ENCODE measurements at places on chromosomes 2 and 18.

DNA sequence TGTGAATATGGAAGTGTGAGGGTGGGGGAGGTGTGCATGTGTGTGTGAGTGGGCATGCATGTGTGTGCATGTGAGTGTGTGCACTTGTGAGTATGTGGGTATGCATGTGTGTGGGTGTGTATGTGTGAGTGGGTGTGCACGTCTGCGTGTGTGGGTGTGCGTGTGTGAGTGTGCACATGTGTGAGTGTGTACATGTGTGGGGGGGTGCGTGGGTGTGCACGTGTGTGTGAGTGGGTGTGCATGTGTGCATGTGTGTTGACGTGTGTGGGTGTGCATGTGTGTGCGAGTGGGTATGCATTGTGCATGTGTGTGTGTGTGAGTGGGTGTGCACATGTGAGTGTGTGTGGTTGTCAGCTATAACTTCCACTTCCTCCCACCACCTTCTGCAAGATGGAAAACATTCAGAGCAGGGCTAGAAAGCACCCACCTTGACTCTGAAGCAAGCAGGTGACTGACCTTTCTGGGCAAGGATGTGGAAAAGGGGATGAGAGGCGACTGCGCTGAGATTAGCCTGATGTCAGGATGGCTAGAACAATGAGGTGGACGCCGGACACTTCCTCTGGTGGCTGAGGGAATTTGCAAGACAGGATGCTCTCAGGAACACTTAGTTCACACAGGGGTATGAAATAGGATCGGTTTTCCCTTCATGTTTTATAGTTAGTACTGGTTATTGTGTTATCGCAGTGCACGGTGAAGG, 103.6 kb downstream of the ACKR3 start:
- DNase-seq: no peak

DNA sequence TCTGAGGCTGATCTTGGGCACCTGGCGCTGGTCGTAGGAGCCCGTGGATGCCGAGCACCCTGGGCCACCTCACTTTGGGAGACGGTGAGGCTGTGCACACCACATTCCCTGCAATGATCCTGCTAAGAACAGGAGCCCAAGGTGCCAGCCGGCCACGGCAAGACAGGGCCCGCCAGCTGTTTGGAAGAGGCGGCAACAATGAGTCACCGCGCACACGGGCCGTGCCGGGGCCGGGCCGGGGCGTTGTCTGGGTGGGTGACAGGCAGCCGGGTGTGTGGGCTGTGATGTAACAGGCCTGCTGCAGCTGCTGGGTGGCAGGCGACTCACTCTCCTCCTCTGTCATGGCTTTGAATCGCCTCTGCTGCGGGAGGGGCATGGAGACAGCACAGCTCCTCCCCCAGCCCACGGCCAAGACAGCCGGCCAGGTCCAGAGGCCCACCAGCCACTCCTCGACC, 49.7 kb upstream of the ODC1 start:
- DNase-seq: no peak

- DNase-seq: no peak
Observed at GRCh38 chr2:118774458-118775133, 72.9 kb downstream of the EN1 start.

- no peak for DNase-seq
Observed at GRCh38 chr2:236629961-236630872, 60.6 kb downstream of the ACKR3 start.

DNA sequence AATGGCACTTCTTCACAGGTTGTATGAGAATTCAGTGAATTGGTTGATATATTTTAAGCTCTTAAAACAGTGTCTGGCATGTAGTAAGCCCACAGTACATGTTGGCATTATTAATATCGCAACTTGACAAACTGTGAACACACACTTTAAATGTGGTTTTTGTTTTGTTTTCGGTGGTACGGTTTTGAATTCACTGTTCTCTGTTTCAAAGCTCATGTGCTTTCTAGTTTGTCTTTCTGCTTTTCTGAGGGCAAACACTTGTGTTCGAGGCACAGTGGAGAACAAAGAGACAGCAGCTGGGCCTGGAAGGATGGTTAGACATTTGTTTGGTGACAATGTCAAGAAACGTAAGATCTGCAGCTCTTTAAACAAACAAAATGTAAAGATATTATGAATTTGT, 276.5 kb upstream of the MC4R start:
- DNase-seq: peak; percentile 44

DNA sequence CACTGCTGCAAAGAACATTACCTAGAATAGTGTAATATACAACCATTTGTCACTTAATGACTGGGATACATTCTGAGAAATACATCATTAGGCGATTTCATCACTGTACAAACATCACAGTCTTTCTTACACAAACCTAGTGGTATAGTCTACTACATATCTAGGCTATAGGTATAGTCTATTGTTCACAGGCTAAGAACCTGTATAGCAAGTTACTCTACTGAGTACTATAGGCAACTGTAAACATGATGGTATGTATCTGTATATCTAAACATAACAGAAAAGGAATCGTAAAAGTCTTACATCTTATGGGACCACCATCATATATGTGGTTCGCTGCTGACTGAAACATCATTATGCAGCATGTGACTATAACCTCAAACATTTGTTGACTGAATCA, 21.4 kb downstream of the SP3 start:
- DNase-seq: no peak

DNA sequence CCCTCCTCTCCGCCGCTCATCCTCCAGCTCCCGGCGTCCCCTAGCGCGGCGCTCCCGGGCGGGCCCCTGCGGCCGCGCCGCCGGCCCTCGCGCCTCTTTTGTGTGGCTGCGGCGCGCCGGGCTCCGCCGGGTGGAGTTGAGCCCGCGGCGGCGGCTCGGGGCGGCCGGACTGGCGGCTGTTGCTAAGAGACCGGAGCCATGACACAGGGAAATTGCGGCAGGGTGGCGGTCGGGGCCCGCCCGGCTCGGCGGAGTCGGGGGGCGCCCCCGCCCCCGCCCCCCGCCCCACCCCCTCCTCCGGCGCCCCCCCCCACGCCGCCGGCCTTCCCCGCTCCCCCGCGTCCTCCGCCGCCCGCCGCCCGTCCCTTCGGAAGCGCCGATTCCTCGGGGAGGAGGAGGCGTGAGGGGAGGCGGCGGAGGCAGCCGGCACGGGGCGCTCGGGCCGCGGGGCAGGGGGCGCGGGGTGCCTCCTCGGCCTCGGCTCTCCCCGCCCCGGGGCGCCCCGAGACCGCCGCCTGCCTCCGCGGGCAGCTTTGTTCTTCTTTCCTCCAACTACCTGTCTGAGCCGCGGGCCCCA, at the start of gene TMEM200C:
TSS of gene TMEM200C (minus strand) at position 224 of the 577 bp plus-strand sequence. CDS start 3,459 bp downstream, outside the sequence.
- DNase-seq: peak; percentile 20

GRCh38 chr2:152623775-152624174, 93.5 kb downstream of the PRPF40A start:
- DNase-seq: no peak

DNA sequence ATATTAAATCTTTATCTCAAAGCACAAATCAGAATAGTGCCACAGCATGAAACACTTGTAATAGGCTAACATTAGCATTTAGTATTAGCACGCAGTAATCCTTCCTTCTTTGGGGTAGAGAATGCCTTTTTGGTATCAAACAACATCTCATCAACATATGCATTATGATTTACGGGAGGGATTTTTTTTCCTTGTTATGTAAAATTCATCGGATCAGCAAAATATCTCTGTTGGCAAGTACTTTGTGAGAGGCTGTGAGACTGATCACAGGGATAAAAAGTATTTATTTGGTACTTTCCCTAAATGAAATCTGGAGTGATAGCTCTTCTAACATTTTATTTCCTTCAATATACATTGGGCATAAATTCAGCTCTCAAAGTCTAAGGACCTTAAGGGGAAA, 68.4 kb upstream of the TMEM178A start:
- no peak for DNase-seq

DNA sequence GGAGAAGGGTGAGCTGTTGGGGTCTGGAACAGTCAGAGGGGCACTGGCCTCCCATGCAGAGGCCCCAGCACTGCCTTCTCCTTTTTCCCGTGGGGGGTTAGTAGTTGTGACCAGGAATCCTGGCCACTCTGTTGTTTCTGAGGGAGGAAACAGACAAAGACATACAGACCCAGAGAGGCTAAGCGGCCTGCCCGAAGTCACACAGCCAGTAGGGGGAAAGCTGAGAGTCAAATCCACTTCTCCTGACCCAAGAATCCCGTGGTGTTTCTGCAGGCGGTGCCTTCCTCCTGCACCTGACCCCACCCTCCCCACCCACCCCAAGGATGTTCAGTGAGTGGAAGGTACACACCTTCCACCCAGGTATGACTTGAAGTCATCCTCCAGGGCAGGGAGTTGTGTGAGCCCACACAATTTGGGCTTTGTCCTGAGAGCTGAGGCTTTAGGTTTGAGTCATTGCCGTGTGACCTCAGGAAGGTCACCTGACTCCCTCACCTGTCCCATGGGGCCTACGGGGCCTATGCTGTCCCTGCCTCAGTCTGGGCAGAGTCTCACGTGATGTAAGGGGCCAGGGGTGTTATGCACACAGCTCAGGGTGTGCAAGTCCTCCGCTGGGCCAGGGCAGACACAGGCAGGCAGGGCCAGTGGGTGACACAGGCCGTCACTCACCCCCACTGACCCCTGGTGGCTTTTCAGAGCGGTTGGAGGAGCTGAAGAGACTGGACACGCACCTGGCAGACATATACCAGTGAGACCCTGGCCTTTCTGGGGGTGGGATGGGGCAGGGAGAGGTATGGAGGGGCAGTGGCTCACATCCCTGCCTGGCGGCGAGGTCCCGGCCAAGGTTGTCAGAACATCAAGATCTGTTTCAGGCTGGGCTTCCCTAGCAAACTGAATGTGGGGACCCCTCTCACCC, 5.0 kb downstream of the NT5DC4 start:
- no peak for DNase-seq

DNA sequence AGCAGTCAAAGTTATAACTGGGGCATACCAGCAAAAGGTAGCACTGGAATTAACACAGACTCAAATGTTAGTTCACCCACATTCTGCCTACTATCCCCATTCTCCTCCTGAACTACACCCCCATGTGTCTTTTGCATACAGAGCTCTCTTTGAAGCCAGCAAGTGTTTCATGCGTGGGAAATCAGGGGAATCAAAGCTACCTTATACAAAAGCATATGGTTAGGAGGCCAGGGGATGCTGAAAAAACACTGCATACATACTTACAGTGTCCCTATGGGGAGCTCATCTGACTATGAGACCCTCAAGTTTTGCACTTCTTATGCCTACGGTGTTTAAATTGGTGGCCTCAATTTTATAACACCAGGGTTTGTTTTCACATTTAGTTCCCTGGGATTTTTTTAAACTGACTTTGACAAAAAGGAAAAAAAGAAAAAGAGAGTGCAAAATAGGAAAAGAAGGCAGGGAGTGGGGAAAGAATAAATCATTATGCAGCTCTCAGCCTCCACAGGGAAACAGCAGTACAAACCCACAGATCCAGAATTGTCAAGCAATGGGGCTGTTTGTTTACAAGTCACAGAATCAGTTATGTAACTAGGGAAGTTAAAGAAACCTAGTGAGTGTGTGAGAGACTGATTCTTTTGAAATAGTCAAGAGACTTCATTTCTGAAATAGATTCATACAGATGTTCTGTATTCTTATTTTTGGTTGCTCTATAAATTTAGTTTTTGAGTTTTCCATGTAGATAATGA, 20.1 kb upstream of the PPP3R1 start:
- no peak for DNase-seq

GRCh38 chr2:206263959-206264603, 10.4 kb upstream of the ZDBF2 start:
- DNase-seq: no peak

DNA sequence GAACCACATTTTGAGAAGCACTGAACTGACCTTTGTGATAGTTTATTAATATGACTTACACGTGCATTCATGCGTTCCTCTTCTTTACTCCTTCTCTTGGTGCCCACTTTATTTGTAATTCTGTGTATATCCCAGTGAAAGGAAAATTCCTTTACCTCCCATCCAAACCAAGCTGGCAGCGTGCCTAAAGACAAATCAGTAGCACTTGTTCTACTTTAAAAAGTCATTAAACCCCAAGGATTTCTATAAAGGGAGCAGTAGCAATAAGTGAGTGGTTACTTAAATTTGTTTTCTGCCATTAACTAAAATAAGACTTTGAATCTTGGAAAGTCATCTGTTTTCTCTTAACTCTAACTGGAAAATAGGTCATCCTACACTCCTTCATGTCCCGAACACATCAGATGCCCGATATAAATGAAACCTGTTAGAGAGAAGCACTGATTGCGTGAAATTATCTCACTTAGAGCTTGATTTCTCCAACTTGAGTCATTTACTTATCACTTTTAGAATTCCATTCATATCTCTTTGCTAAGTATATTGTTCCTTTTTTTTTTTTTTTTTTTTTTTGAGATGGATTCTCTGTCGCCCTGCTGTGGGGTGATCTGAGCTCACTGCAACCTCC, 10.7 kb downstream of the PIK3C3 start:
- DNase-seq: no peak

DNA sequence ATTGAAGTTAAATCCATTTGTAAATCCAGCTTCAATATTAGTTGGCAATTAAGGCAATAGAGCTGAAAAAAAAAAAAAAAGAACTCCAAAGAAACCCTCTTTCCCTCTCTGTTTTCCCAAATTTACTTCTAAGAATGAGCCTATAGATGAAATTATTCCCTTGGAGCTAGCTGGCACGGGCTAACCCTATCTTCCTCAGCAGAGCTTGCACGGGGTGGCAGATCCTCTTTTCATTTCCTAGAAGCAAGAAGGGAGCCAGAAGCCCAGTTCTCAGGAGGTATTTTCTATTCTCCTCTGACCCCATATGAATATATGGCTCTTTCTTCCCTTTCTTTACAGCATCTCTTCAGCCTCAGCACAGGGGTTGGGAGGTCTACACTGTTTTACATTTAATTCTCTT, 426.0 kb downstream of the TGIF1 start:
- DNase-seq: no peak

- no peak for DNase-seq
Observed at GRCh38 chr2:128590309-128591021, 271.8 kb upstream of the HS6ST1 start.

GRCh38 chr2:19818543-19818942, 83.2 kb downstream of the TTC32 start:
- no peak for DNase-seq

DNA sequence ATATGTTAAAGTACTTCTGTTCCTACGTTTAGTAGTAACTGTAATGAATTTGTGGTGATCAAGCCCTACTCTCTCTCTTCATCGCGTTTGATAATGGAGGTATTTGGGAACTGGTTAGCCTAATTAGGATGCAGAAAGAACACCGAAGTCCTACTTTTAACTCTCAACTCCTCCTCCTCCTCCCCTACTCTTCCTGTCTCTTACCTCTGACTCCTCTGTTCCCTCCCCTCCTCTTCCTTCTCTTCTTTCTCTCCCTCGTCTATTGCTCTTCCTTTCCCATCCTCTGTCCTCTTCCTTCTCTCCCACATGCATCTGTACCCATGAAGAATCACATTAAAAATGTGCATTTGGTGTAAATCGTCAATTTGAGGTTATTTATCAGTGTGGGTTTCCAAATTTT, 57.8 kb downstream of the RMDN2 start:
- DNase-seq: no peak

GRCh38 chr2:121613774-121614173, 35.5 kb downstream of the CLASP1 start:
- DNase-seq: no peak
